Activated CD4-positive, alpha-beta T cell treated with anti-CD3 and anti-CD28 coated beads, Interleukin-2, amount 10 ng/mL, durations not matched to agents 7 days and 5 days (primary cell): ENCODE measurements at places on chromosomes 6 and 20. TPM values are rescaled to one million over a fixed set of nuclear protein-coding genes. Genes with fewer than 3 reads are reported as not detected.

The PNPLA1 gene
- not detected for total RNA-seq

The SLC12A5 gene
- total RNA-seq, result 0.42 TPM

The KCNK15 gene
- not detected for total RNA-seq

The FKBP1C gene
- total RNA-seq, result 0.92 TPM

The ARMC12 gene
- total RNA-seq, result 1.6 TPM

The CCN2 gene
- total RNA-seq, result not detected

The TAGAP gene
- total RNA-seq, result 67.9 TPM

The IL17A gene
- total RNA-seq, result 0.62 TPM

The CAGE1 gene
- total RNA-seq, result 0.12 TPM

The PRRT1 gene
- 0.17 TPM for total RNA-seq

The C6orf141 gene
- total RNA-seq, result 0.83 TPM

The CLDN20 gene
- not detected for total RNA-seq

The CPNE5 gene
- total RNA-seq, result 0.47 TPM

The DDO gene
- total RNA-seq, result not detected

The HDGFL1 gene
- total RNA-seq, result not detected

The HNF4A gene
- not detected for total RNA-seq

The SLC17A1 gene
- not detected for total RNA-seq

The PTPRT gene
- not detected for total RNA-seq

The EYS gene
- not detected for total RNA-seq

The HLA-DOA gene
- 1.5 TPM for total RNA-seq

The SPTLC3 gene
- total RNA-seq, result 1.2 TPM

The C6orf62 gene
- total RNA-seq, result 153 TPM

The TRIM27 gene
- total RNA-seq, result 63.1 TPM
